Breast epithelium (tissue), 4 donors: ENCODE measurements at places on chromosomes 7 and 10.

- no peaks in the 10 kb centered on the region for H3K4me1 ChIP-seq
- H3K27me3 ChIP-seq = no peaks in the 10 kb centered on the region
- no peak overlapping the region for H3K4me3 ChIP-seq
These were observed 42.4 kb downstream of the SORBS1 start for GRCh38 chr10:95518455-95519452.

GRCh38 chr10:125148528-125148927 is 11.8 kb downstream of the CTBP2 start:
- peak overlapping the region; percentile 99 for H3K27ac ChIP-seq
- no peaks in the 10 kb centered on the region for H3K36me3 ChIP-seq
- peaks cover 8% of the 10 kb centered on the region for H3K4me1 ChIP-seq
- no peak overlapping the region for H3K4me3 ChIP-seq

- peaks cover 8% of the 10 kb centered on the region for H3K4me1 ChIP-seq
- H3K27me3 ChIP-seq = no peaks in the 10 kb centered on the region
These were observed 550 bp upstream of the PLAU start for GRCh38 chr10:73910401-73910763.

DNA sequence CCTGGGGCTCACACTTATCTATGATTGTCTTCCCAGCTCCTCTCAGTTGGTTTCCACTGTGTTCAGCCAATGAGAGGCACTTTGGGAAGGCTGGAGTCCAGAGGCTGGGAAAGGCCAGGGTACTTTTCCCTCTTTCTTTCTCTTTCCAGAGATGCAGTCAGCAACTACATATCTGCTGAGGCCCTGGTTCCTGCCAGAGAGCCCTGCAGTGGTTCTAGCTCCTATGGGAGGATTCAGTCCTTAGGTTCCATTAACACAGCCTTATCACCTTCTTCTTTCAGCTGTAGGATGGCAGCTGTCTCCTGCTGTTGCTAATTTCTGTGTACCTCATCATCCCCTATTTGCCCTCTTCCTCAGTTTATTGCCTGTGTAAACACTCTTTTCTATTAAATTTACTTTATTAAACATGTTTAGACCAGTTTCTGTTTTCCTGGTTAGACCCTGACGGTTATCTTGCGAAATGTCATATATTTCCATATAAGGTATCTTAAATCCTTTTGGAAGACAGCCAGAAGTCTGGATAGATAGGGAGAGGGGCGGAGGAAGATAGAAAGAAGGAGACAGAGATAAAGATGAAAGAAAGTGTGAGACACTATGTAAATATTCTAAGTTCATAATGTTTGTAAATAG is 100.3 kb downstream of the HGF start:
- no peak for DNase-seq
- no peaks in the 10 kb centered on the region for H3K27me3 ChIP-seq
- no peak overlapping the region for H3K27ac ChIP-seq
- H3K4me1 ChIP-seq = no peaks in the 10 kb centered on the region
- no peak overlapping the region for H3K4me3 ChIP-seq

- H3K4me3 ChIP-seq = no peak overlapping the region
- no peaks in the 10 kb centered on the region for H3K4me1 ChIP-seq
- H3K27me3 ChIP-seq = peaks cover 7% of the 10 kb centered on the region
These were observed 23.5 kb downstream of the HTR5A start for GRCh38 chr7:155093596-155093995.

DNA sequence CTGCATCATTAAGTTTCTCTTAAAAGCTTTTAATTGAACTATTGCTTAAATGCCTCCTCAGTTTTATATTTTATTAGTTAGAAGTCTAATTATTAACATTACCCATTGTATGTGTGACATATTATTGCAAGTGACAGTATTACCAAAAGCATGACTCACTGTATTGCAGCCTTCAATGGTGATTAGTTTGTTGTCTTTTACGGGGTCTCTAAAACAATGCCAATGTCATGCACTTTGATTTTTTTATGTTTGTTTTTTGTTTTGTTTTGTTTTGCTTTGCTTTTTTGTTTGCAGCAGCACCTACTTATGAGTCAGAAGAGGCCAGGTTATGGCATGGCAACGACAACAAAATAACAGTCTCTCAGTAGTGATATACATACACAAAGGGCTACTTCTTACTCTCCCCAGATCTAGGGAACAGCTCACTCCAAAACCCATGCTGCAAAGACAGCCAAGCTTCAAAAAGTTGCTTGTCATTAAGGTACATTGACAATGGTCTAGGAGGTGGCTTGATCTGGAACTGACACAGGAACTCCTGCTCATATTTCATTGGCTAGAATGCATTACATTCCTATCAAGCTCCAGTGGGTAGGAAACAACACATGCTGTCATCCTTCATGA is 293.7 kb upstream of the POM121L12 start:
- H3K27ac ChIP-seq = no peak overlapping the region
- no peaks in the 10 kb centered on the region for H3K27me3 ChIP-seq
- peaks cover 5% of the 10 kb centered on the region for H3K36me3 ChIP-seq
